ENCODE measurements at places on chromosomes 13 and 19.

GRCh38 chr19:1266129-1266915 is 2.8 kb upstream of the CIRBP start:
- DNase-seq, result peak; percentile 76

DNA sequence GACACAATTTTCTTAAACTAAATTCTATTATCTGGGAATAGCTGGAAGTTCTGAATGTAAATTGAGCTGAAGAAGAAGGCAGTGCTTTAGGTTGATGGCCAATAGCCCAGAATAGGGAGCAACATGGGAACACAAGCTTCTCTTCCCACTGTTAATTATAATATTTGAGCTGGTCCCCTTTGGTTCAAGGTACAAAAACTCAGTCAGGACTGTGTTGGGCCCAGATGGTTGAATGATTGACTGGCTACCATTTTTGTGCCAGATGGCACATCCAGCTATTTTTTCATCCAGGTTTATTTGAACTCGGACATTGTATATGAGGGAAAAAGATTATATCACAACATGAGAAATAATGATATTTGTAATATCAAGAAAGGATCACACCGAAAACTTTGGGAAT is 458.9 kb downstream of the SLITRK1 start:
- DNase-seq, result no peak

GRCh38 chr13:35964863-35965180 is 166.4 kb downstream of the DCLK1 start:
- peak; percentile 19 for DNase-seq

DNA sequence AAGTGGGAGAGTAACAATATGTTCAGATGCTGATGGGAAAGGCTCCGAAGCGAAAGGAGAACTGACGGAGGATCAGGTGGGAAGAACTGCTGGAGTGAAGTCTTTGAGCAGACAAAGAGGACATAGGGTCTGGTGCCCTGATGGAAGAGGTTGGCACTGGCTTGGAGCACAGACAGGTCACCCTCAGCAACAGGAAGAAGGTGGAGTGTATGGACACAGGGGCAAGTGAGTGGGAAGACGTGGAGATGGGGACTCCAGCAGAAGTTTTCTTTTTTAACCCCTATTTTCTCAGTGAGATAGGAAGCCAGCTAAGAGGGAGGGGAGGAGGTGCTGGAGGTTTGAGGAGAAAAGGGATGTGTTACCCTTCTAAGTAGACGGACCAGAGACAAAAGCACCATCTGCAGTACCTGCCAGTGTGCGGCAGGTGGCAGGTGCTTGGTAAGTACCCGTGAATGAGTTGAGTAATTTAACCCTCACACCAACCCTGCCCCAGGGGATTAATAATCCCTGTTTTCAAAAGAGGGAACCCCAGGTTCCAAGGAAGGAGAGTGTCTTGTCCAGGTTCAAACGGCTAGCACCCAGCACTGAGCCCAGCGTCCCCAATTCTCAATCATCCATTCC is 11.2 kb downstream of the HAS1 start:
- peak; percentile 68 for DNase-seq

DNA sequence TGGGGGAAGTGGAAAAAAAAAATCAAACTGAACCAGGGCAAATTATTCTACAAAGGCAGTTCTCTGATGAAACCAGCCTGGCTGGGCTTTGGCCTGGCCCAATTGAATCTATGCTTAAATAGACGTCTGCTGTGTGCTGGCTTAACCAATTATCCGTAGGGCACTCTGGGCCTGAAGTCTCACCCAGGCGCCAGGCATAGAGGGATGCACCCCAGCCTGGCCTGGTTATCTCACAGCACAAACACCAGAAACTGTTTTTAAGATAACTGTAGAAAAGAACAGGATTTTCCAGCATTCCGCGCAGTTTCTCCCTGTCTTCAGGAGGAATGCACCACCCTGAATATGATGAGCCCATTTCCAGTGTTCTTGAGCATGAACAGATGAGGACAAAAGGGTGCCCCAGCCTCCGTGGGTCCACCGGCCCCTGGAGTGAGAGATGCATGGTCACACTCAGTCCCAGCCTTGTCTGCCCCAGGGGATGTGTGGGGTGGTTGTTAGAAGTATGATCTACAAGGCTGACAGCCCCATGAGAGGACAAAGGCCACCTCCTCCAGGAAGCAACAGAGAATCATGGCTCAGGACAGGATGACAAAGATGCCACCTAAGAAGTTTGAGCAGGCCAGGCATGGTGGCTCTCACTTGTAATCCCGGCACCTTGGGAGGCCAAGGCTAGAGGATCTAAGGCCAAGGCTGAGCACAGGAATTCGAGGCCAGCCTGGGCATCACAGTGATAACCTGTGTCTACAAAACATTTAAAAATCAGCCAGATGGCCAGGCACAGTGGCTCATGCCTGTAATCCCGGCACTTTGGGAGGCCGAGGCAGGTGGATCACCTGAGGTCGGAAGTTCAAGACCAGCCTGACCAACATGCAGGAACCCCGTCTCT is 50.2 kb downstream of the PEPD start:
- DNase-seq, result no peak

DNA sequence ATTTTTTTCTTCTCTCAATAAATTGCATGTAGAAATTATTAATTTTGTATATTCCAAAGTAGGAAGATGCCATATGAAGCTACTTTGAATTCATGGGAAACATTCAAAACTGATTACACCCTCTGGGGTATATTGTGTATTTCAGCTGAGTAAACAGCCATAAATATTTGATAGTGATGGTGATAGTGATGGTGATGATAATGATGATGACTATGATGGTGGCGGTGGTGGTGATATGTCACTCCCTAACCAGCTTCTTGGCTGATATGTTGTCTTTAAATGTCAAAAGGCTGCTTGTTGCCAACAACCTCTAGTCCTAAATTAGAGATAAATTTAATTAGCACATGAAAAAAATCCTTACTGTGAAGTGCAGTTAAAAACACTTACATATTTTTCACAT is 102.0 kb downstream of the LRCH1 start:
- no peak for DNase-seq

DNA sequence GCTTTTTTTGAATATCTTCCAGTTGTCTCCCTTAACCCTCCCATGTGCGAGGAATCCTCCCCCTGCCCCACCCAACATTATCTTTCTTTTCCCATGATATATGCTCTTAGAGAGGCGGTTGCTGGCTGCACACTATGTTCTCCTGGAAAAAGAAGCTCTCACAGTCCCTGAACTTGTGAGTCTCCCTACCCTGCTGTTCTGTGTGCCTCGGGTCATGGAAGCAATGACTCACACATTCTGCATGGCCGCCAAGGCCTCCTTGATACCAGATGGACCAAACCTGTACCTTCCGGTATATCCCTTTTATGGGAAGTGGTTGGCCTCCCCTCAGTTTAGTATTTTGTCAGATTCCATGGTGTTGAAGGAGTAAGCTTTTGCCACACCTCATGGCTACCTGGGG is 705.4 kb downstream of the SLITRK6 start:
- peak; percentile 68 for DNase-seq

DNA sequence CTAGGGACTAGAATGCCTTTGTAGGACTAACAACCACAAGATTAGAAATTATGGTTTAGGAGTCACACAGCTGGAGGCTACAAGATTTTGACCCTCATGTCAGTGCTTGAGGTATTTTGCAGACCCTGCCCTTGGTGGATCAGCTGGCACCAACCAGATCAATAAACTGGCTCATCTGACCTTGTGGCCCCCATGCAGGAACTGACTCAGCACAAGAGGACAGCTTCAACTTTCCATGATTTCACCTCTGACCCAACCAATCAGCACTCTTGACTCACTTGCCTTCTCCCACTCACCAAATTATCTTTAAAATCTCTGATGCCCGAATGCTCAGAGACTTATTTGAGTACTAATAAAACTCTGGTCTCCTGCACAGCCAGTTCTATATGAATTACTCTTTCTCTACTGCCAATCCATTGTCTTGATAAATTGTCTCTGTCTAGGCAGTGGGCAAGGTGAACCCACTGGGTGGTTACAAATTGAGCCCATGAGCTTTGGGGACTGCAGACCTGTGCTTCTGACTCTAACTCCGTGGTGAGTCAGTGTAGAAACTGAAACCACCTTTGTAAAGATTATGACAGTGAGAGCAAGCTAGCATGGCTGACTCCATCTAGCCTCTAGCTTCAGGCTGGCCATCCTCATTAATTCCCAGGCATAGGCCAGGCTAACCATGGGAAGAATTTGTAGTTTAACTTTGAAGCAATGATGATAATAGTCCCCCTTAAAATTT is 33.9 kb upstream of the CEACAM8 start:
- no peak for DNase-seq

All from H4 (cell line).